ENCODE measurements at places on chromosomes 12 and 14. TPM values are rescaled to one million over a fixed set of nuclear protein-coding genes. Genes with fewer than 3 reads are reported as not detected.

The TRAF3 gene
- 32.4 TPM for total RNA-seq

The LTB4R2 gene
- total RNA-seq, result 18.2 TPM

The GPR132 gene
- 64.4 TPM for total RNA-seq

The PAWR gene
- total RNA-seq, result 1.6 TPM

The CDK17 gene
- 113 TPM for total RNA-seq

The GALNT8 gene
- total RNA-seq, result 0.56 TPM

The GPX2 gene
- not detected for total RNA-seq

The NYNRIN gene
- total RNA-seq, result 0.25 TPM

The CLEC2B gene
- total RNA-seq, result 155 TPM

The RNASE3 gene
- total RNA-seq, result not detected

The RASSF9 gene
- not detected for total RNA-seq

The FANCM gene
- 6.1 TPM for total RNA-seq

The DLK1 gene
- not detected for total RNA-seq

The PLEKHG7 gene
- total RNA-seq, result not detected

The EML1 gene
- total RNA-seq, result 0.59 TPM
